ENCODE measurements at places on chromosomes 2 and 18. TPM values are rescaled to one million over a fixed set of nuclear protein-coding genes. Genes with fewer than 3 reads are reported as not detected.
A peak's percentile ranks its signal among the peaks of the same experiment; 100 is the strongest.

DNA sequence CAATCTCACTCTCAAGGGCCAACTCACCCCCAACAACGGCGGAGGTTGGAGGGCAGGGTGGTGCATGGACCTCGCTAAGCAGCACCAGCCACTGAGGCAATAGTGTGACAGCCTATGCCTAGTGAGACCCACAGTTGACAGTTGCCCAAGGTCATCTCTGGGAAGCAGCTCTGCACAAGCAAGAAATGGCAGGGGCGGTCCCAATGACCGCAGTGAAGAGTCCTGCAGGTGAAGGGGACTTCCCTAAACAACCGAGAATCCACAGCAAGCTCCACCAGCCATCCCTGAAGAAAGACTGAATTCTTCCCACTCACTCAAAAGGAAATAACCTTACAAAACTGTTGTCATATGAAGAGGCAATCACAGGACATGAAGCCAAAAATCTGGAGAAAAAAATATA lies 313.4 kb upstream of the ID2 start:
- H3K4me3 ChIP-seq = no peak overlapping the region
- no peaks in the 10 kb centered on the region for H3K27me3 ChIP-seq
- H3K27ac ChIP-seq = no peak overlapping the region
- no peak for DNase-seq
- no peaks in the 10 kb centered on the region for H3K4me1 ChIP-seq
- no peaks in the 10 kb centered on the region for H3K36me3 ChIP-seq

DNA sequence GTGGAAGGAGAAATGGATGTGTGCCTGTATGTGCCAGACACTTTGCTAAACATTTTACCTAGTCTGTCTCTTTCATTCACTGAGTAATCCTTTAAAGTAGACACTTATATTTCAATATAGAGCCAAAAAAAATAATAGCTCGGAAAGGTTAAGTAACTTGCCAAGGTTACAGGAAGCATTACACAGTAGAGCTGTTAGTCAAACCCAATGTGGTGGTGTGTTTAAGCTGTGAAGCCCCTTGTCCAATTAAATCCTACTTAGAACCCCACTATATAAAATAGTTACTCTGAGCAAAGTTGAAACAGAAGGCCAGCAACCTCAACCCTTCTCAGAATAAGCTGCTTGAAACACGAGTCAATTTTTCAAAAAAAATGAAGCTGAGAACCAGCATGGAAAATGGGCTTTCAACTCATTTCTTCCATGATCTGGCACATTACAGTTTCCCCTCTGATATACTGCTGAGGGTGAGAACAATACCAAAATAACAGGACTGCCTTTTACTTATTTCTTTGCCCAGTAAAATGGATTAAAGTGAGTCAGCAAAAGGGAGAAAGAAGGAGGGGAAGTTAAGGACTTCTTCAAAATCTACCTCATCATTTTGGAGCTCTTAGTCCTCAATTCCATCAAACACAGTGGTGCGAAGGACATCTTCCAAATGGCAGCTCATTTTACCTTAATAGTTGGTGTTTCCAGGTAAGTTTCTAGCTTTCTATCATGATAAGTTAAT lies 7.9 kb downstream of the RDH14 start:
- no peak overlapping the region for H3K27ac ChIP-seq
- H3K27me3 ChIP-seq = no peaks in the 10 kb centered on the region
- H3K4me3 ChIP-seq = no peak overlapping the region

Gene MEP1B
- polyA plus RNA-seq = 0.34 TPM

Gene STPG4
- polyA plus RNA-seq = not detected

DNA sequence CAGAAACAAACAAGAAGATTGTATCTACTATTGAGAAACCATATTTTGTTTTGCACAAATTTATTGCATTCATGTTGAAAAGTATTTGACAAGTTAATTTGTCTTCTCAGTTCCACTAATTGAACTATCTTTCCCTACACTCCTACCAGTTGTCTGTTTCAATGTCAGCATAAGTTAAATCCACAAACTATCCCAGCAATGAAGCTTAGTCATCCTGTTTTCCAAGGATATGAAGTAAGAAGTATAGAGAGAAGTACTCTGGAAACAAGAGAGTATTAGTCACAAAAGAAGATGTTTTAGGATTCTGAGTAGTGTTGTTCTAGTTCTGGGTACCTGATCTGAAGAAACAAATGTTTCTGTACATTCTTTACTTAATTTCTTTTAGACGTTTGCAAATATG lies 261.6 kb upstream of the ZNF804A start:
- no peaks in the 10 kb centered on the region for H3K4me1 ChIP-seq
- H3K36me3 ChIP-seq = no peaks in the 10 kb centered on the region
- DNase-seq = no peak

GRCh38 chr2:6011921-6012320 lies 319.7 kb downstream of the SOX11 start:
- H3K27me3 ChIP-seq = no peaks in the 10 kb centered on the region
- H3K4me3 ChIP-seq = no peak overlapping the region
- no peaks in the 10 kb centered on the region for H3K36me3 ChIP-seq
- H3K4me1 ChIP-seq = no peaks in the 10 kb centered on the region
- DNase-seq = no peak
- no peak overlapping the region for H3K27ac ChIP-seq

Gene SRD5A2
- not detected for polyA plus RNA-seq

Gene TGFA
- 0.44 TPM for polyA plus RNA-seq

Gene ITM2C
- 484 TPM for polyA plus RNA-seq

DNA sequence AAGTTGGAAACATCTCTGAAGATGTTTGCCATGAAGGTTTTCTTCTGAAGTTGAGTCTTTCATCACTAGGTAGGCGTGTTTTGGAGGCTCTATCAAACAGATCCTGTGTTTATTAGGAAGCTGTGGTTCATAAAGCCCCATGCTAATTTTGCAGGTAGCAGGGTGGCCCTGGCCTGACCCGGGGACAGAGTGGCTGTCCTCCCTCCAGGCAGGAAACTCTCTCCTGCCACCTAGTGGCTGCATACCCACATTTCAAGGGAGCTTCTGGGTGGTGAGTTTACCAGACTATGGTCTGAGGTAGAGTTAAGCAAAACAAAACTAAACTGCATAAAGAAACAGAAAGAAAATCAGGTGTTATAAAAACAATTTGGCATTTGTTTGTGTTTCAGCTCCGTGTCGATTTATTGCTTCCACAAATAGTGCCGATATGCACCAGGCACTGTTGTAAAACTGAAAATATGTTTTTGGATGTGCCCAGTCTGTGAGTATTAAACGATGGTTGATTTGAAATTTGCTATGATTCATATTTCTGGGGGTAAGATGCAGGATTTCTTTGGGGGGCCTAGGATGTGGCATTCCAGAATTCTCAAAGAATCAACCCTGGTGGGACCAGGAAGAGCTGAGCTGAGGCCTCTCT lies 26.0 kb upstream of the IL37 start:
- H3K27ac ChIP-seq = no peak overlapping the region
- H3K36me3 ChIP-seq = no peaks in the 10 kb centered on the region
- peak; percentile 36 for DNase-seq
- no peaks in the 10 kb centered on the region for H3K27me3 ChIP-seq
- no peaks in the 10 kb centered on the region for H3K4me1 ChIP-seq
- H3K4me3 ChIP-seq = no peak overlapping the region

- no peaks in the 10 kb centered on the region for H3K4me1 ChIP-seq
These were observed 194.1 kb downstream of the SP3 start for GRCh38 chr2:173770947-173771678.

DNA sequence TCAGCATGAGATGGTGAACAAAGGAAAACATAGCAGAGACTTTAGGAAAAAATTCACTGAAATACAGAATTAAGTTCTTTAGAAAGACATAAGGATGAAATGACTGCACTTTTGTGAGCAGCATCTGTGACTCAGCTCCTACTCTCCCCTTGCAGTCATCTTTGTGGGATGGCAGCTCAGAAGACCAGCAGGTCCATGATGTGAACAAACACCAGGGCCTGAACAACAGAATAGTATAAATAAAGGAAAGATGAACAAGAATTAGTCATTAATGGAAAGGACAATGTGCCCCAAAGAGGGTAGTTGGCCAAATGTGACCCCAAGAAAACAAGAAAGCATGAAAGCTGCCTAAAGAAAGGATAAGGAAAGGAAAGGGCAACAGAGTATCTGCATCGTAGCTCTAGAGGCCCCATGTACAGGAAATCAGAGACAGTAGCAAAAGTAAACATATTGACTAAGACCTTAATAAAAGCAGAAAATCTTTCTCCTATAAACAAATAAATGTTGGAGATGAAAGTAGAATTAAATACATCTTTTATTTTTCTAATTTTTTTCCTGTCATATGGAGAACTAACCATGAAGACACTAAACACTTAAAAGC lies 318.0 kb downstream of the ZEB2 start:
- no peak overlapping the region for H3K4me3 ChIP-seq
- no peak overlapping the region for H3K27ac ChIP-seq

Gene MYL1
- polyA plus RNA-seq = 10.5 TPM

DNA sequence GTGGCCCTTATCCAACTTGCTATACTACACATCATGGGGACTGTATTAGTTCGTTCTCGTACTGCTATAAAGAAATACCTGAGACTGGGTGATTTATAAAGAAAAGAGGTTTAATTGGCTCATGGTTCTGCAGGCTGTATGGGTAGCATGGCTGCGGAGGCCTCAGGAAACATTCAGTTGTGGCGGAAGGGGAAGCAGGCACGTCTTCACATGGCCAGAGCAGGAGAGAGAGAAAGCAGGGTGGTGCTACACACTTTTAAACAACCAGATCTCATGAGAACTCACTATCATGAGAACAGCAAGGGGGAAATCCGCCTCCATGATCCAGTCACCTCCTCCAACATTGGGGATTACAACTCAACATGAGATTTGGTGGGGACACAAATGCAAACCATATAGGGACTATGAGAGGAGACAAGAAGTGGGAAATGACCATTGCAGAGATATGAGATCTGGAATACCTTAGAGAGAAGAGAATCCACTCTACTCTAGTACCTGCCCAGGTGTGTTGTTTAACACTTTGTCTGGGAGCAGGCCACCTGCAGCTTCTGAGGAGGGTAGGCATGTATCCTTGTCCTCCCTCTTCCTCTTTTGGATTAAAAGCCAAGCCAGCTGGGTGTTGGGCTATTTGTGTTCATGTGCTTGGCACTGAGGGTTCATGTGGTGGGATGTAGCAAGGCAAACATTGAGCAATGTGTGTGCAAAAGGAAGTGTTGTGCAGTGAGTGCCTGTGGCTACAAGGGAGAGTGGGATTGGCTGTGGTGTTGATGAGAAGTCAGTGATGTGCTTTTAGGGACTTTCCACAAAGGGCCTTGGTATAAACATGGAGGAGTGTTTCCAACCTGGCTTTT lies 22.8 kb downstream of the TTLL4 start:
- H3K27ac ChIP-seq = no peak overlapping the region
- H3K36me3 ChIP-seq = peaks cover 8% of the 10 kb centered on the region
- DNase-seq = peak; percentile 94
- no peaks in the 10 kb centered on the region for H3K4me1 ChIP-seq
- H3K27me3 ChIP-seq = no peaks in the 10 kb centered on the region

- H3K36me3 ChIP-seq = no peaks in the 10 kb centered on the region
- peaks cover 34% of the 10 kb centered on the region for H3K4me1 ChIP-seq
- peak overlapping the region; percentile 78 for H3K27ac ChIP-seq
- peak overlapping the region; percentile 6 for H3K4me3 ChIP-seq
These were observed 130.9 kb downstream of the EXOC6B start for GRCh38 chr2:72694715-72695496.

GRCh38 chr2:230582851-230583283 lies 129.8 kb upstream of the CAB39 start:
- H3K27me3 ChIP-seq = no peaks in the 10 kb centered on the region
- H3K4me3 ChIP-seq = no peak overlapping the region
- no peak overlapping the region for H3K27ac ChIP-seq
- H3K36me3 ChIP-seq = no peaks in the 10 kb centered on the region
- no peak for DNase-seq

GRCh38 chr2:207937823-207938222 lies 87.5 kb downstream of the PLEKHM3 start:
- no peak overlapping the region for H3K4me3 ChIP-seq
- no peaks in the 10 kb centered on the region for H3K27me3 ChIP-seq
- no peaks in the 10 kb centered on the region for H3K36me3 ChIP-seq
- DNase-seq = no peak
- H3K4me1 ChIP-seq = peaks cover 18% of the 10 kb centered on the region

DNA sequence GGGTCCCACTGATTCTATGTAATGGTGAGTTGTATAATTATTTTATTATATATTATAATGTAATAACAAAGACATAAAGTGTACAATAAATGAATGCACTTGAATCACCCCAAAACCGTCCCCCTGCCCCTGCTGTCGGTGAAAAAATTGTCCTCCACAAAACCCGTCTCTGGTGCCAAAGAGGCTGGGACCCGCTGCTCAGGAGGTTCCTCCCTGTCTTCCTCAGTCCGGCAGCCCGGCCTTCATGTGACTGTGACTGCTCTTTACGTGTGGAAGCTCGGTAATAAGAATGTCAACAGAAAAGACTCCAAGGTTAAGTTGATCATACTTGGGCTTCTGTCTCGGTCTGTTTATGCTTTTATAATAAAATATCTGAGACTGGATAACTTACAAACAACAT lies 32.7 kb upstream of the ADNP2 start:
- H3K4me1 ChIP-seq = no peaks in the 10 kb centered on the region
- H3K27me3 ChIP-seq = no peaks in the 10 kb centered on the region
- no peak for DNase-seq
- H3K36me3 ChIP-seq = no peaks in the 10 kb centered on the region

GRCh38 chr2:19697131-19697530 lies 204.7 kb downstream of the TTC32 start:
- no peak overlapping the region for H3K4me3 ChIP-seq
- no peaks in the 10 kb centered on the region for H3K4me1 ChIP-seq
- H3K36me3 ChIP-seq = no peaks in the 10 kb centered on the region
- no peaks in the 10 kb centered on the region for H3K27me3 ChIP-seq
- H3K27ac ChIP-seq = no peak overlapping the region

Gene LIMS3
- polyA plus RNA-seq = 5.2 TPM

Gene FBXO36
- polyA plus RNA-seq = 10.1 TPM

Measured in cardiac muscle cell (in vitro differentiated cells and primary cell).